NCI-H345 (cell line): ENCODE measurements at places on chromosomes 3 and 15.

DNA sequence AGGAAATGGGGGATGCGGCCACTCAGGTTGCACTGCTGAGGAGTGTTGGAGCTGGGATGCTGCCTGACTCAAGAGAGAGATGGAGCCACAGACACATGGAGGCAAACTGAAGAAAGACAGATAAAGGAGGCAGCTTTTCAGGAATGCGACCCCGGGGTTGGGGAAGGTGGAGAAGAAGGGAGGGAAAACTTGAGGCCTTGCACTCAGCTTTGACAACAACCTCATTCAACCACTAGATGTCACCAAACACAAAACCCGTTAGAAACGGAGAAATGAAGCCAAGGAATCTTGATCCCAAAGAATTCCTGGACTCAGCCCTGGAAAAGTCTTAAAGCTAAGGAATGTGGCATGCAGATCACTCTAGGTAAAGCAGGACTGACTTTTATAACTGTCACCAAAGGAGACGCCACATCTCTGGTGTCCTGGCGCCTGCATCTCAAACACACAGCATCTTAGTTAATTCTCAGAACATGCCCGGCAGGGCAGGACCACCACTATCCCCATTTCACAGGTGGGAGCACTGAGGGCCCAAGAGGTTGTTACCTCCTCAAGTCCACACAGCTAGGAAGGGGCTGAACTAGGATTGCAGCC is 59.6 kb upstream of the LMCD1 start:
- peak; percentile 23 for DNase-seq

DNA sequence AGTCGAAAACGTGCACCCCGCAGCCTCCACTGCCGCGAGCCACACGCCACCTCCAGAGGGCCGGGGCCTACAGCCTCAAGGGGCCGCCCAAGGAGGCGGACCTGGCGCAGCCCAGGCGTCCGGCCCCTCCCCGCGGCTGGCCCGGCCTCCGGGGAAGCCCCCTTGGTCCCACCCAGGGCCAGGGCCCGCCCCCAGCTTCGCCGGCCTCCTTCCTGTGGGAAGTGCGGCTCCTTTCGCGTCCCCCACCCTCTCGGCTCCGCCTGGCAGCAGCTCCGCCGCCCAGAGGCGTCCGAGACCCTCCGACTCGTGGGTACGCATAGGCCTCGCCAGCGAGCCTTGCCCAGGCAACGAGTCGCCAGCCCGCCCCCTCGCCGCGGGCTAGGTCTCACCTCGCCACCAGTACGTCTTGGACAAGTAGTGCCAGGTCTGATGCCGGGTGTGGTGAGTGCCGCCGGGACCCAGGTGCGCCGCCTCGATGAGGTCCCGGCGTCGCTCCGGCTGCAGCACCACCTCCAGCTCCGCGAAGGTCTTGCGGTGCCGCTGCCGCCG is 642 bp downstream of the ZBTB11 start:
- no peak for DNase-seq

GRCh38 chr3:99850608-99851007 is 32.9 kb downstream of the CMSS1 start:
- no peak for DNase-seq

DNA sequence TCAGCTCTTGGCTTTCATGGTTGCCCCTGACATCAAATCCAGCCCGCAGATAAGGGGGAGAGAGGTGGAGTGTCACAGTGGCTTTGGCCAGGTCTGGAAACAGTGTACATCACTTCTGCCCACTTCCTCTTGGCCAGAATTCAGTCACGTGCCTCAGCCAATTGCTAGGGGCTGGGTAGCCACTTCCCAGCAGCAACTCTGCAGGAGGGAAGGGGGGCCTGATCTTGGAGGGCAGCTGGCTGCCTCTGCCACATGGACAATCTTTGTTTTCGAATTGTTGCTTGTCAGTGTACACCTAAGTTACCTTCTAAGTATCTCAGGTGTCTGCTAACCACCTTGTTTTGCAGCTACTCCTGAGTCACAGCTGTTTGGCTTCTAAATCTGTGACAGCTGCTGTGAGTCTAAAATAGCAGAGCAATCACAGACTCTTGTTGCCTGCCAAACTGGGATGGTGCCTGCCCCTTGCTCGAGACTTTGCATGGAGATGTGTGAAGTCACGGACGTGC is 41.0 kb upstream of the LIMD1 start:
- DNase-seq: no peak

- no peak for DNase-seq
Observed at GRCh38 chr3:32428092-32429068, 36.7 kb downstream of the CMTM7 start.

- no peak for DNase-seq
Observed at GRCh38 chr3:169315996-169316395, 347.5 kb downstream of the MECOM start.

- no peak for DNase-seq
Observed at GRCh38 chr3:189664311-189664710, 33.1 kb downstream of the TP63 start.

DNA sequence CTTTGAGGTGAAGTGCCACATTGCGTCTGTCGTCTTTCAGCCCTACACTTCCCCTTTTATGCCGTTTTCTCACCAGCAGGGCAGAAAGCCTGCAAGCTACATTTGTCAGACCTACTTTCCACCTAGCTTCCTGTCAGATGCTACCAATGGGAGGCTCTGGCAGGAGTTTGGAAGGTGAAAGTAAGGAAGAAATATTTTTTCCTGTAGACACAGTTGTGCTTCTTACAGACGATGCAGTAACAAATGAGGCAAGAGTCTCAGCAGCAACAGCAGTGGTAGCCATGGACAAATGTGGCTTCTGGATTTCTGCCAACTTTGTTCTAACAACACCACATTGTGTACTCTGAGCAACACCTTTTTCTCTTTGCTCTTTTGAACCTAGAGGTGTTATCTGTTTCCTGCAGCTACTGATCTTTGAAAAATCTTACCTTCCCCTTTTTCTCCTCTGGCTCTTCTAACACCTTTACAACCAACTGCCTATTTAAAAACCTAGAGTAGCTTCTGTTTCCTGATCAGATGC is 70.6 kb upstream of the STT3B start:
- DNase-seq: peak; percentile 36

DNA sequence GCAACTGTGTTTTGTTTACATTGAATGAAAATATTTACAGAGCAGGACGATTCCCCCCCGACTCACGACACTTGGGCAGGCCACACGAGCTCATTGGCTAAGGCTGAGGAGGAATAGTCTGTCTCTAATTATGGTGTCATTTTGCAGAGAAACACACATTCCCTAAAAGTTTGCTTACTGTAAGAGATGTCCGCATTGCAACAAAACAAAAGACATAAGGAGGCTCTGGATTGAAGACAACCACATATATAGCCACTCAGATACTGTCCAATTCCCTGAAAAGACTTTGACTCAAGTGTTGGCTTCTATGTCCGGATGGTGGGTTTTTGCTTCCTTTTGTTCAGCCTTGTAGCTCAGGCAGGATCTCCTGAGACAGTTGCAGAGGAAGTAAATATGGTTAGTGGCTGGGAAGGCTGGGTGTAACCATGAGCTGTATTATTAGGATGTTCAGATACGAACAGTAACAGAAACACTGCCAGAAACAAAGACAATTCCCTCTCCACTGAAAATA is 170.4 kb downstream of the KLHL25 start:
- no peak for DNase-seq
